ENCODE measurements at places on chromosomes 6 and 20. TPM values are rescaled to one million over a fixed set of nuclear protein-coding genes. Genes with fewer than 3 reads are reported as not detected.

The CDSN gene
- not detected for total RNA-seq

The UFL1 gene
- total RNA-seq, result 22.5 TPM

The NANP gene
- total RNA-seq, result 5.8 TPM

The TTK gene
- total RNA-seq, result 31.6 TPM

The MRPS18B gene
- total RNA-seq, result 40.2 TPM

The GGTLC1 gene
- not detected for total RNA-seq

The ABRACL gene
- total RNA-seq, result 158 TPM

The NKX2-2 gene
- total RNA-seq, result not detected

The SCAND1 gene
- total RNA-seq, result 37.9 TPM

The VARS2 gene
- total RNA-seq, result 40.4 TPM

The HLA-DMA gene
- total RNA-seq, result 32.7 TPM

The SRSF12 gene
- not detected for total RNA-seq

The KCNK16 gene
- total RNA-seq, result not detected

The ANKRD66 gene
- not detected for total RNA-seq

All from T-helper 2 cell treated with Interferon-gamma antibody and Interleukin-4, amounts not matched to agents 100 ng/mL and 5 ng/mL, for 36 hours (primary cell).